ENCODE measurements at places on chromosomes 6 and 20. TPM values are rescaled to one million over a fixed set of nuclear protein-coding genes. Genes with fewer than 3 reads are reported as not detected.

EBF4 gene
- total RNA-seq = 3.0 TPM

DNA sequence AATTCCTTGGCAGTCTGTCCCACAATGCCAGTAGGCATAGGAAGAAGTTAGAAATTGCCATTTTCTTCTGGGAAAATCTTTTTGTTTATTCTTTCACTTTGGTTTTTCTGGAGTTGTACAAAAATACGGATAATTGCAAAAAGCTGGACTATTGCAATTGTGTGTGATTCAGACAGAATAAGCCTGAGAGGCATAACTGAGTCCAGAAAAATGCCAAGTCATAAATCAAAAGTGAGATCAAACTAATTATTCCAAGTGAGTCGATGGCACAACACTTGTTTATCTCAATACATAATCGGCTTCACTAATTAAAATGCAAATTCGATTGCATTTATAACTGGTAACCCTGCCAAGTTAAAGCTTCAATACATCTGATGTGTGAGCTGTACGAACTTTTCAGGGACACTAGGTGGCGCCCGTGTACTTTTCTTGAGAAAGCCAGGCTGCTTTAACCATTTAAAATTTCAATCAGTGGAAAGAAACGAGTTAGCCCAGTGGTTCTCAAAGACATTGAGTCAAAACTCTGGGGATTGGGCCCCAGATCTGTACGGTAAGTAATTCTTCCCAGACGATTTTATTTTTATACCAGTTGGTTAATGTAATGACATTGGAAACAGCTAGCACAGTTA, 102.6 kb downstream of the LAMP5 start:
- H3K27ac ChIP-seq = no peak overlapping the region
- no peaks in the 10 kb centered on the region for H3K4me1 ChIP-seq

DNA sequence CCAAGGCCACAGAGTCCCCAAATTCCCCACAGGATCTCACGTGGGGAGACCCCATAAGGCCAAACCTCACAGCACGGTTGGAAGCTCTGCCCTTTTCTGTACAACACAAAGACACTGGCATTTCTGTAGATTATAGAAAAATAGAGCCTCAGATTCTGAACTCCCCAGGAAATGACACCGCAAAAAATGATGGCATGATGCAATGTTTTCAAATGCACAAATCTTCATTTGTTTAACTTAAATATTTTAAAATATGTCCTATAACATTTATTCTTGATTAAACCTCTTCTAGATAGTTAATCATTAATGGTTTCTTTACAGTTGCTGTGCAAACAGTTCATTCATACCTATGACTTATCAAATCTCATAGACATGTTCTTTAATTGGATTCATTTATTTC, 33.8 kb downstream of the SIM1 start:
- H3K36me3 ChIP-seq = no peaks in the 10 kb centered on the region
- no peaks in the 10 kb centered on the region for H3K27me3 ChIP-seq
- no peak overlapping the region for H3K4me3 ChIP-seq
- DNase-seq = no peak

- H3K4me1 ChIP-seq = peaks cover 12% of the 10 kb centered on the region
- DNase-seq = no peak
- H3K27ac ChIP-seq = no peak overlapping the region
- no peak overlapping the region for H3K4me3 ChIP-seq
- H3K36me3 ChIP-seq = no peaks in the 10 kb centered on the region
Observed at GRCh38 chr6:37519461-37519860, 19.8 kb upstream of the CCDC167 start.

DNA sequence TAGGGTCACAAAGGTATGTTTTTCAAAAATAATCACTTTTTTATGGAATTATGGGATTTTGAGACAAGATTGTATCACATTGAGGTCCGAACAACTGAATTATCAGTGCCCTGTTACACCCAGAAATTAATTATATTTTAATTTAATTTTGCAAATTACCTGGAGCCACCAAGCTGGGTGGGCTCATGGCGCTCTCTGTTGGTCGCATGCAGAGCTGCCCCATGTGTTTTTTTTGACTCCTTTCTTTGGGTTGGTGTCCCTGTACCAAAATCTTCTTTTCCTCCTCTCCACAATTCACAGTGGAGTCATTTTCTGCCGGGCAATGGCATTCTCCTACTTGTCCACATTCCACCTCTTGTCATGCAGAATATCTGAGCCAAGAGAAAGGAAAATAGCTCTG, 38.9 kb upstream of the FRMD1 start:
- no peaks in the 10 kb centered on the region for H3K4me1 ChIP-seq
- H3K27me3 ChIP-seq = no peaks in the 10 kb centered on the region
- no peaks in the 10 kb centered on the region for H3K36me3 ChIP-seq

- no peak overlapping the region for H3K4me3 ChIP-seq
- H3K36me3 ChIP-seq = peaks cover 1% of the 10 kb centered on the region
- H3K4me1 ChIP-seq = no peaks in the 10 kb centered on the region
- no peaks in the 10 kb centered on the region for H3K27me3 ChIP-seq
Observed at GRCh38 chr20:1932971-1933370, 37.8 kb downstream of the SIRPA start.

DNA sequence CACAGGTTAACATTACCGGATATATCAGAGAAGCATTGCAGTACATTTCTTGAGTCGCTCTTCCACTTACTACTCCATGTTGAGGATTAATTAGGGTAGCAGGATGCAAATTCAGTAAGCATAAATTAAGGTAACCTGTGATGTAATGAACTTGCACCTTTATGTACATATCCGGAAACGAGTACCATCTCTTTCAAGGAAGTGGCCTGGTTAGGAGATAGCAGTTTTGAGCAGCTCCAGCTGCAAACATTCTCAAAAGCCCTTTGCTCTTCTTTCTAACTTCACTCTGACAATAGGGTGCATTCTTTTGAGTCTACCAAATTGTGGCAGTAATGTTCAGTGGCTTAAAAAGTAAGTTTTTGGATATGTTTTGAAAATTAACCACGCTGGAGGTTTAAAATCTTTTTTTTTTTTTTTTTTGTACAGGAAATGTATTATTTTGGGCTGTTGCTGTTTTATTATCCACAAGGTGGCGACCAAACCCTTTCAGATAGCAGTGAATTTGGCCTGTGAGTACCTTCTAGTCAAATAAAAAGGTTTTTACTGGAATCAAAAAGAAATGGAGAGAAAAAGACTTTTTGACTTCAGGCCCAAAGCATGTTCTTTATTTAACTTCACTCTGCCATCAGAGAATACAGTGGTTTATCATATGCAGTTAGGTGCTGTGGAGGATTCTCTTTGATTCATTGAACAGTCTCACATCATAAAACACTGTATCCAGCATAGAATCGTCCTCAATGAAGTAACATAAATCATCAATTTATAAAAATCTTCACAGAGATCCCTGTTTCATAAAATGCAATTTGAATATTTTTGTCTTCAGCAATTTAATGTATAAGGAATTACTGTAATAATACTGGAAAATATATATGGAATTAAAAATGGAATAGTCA, 8.9 kb downstream of the FAM217B start:
- H3K4me3 ChIP-seq = no peak overlapping the region
- H3K36me3 ChIP-seq = peaks cover 5% of the 10 kb centered on the region
- no peaks in the 10 kb centered on the region for H3K27me3 ChIP-seq
- H3K27ac ChIP-seq = no peak overlapping the region
- H3K4me1 ChIP-seq = no peaks in the 10 kb centered on the region

OPN5 gene
- not detected for total RNA-seq

DNA sequence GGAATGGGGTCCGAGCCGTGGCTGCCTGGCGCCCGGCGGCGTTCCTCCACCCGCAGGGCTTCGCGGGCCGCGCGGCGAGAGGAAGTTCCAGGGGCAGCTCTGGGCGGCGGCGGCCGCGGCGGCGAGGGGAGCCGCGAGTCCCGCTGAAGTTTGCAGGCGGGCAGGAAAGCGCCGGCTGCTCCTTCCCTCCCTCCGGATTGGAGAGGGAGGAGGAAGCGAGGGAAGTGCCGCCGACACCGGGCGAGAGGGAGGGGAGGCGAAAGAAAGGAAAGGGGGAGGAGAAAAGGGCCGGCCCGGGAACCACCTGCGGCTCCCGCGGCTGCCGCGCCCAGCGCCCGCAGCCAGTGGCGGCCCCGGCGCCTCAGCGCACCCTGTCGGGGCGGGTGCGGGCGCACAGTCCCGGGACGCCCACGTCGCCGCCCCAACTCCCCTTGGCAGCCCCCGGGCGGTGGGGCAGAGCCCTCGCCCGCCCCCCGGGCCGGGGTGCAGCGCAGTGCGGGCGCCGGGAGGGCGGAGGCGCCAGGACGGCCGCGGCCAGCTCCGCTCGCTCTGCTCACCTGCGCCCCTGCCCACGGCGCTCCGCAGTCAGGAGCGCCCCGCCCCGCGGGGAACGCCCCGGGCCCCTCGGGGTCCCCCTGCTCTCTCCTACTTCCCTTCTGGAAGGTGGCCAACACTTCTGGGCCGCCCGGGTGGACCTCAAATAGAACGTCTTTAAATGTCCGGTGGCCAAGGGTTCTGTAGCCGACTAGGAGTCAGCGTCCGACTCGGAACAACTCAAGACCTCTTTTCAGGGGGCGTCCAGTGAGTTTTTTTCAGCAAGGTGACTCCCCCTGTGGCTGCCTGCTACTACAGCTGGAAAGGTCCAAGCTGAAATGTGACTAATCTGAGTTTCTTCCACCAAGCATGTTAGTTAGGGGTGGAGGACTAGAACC, 80.3 kb upstream of the CCDC28A start:
- peak overlapping the region; percentile 46 for H3K27ac ChIP-seq
- peak overlapping the region; percentile 75 for H3K4me3 ChIP-seq
- peaks cover 25% of the 10 kb centered on the region for H3K4me1 ChIP-seq
- no peaks in the 10 kb centered on the region for H3K27me3 ChIP-seq

- H3K4me3 ChIP-seq = no peak overlapping the region
- H3K36me3 ChIP-seq = no peaks in the 10 kb centered on the region
- DNase-seq = no peak
- no peak overlapping the region for H3K27ac ChIP-seq
- H3K27me3 ChIP-seq = no peaks in the 10 kb centered on the region
- no peaks in the 10 kb centered on the region for H3K4me1 ChIP-seq
Observed at GRCh38 chr20:15111654-15112053, 774.2 kb upstream of the FLRT3 start.

DNA sequence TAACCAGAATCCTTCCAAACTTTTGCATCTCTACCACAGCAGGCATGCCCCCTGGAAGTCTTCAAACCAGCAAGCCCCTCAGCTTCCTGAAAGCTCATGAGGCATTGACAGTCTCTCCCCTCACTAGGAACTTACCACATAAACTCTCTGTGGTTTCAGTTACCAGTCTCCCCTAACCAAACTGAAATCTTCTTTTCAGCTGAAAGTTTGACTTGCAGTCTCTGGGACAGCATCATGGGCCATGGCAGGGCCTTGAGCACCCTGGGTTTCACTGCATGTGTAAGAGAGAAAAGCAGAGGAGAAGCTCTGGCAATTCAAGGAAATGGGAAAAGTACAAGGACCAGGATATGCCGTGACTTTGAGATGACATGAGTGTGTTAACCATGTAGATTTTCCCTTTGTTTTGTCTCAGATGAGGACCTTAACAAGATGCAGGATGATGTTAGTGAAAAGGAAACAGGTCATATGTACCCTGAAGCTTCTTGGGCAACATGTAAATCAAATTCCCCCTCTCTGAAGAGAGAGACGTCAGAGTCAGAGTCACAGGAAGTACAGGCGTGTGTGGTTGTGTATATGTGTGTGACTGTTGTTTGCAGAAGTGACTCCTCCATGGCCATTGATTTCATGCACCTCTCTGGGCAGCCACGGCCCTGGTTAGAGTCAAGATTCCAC, 106.3 kb downstream of the TNFRSF21 start:
- no peaks in the 10 kb centered on the region for H3K27me3 ChIP-seq
- H3K27ac ChIP-seq = no peak overlapping the region
- H3K4me1 ChIP-seq = no peaks in the 10 kb centered on the region
- no peak overlapping the region for H3K4me3 ChIP-seq

DNA sequence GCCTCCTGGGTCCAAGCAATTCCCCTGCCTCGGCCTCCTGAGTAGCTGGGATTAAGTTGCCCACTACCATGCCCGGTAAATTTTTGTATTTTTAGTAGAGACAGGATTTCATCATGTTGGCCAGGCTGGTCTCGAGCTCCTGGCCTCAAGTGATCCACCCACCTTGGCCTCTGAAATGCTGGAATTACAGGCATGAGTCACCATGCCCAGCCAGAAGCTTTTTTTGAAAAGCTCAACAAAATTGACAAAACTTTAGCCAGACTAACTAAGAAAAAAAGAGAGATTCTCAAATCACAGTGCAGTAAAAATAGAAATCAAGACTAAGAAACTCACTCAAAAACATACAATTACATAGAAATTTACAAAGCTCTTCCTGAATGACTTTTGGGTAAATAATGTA, 420.6 kb downstream of the COL12A1 start:
- no peak overlapping the region for H3K4me3 ChIP-seq
- peaks cover 2% of the 10 kb centered on the region for H3K27me3 ChIP-seq
- no peak for DNase-seq
- no peaks in the 10 kb centered on the region for H3K36me3 ChIP-seq
- no peak overlapping the region for H3K27ac ChIP-seq

DNA sequence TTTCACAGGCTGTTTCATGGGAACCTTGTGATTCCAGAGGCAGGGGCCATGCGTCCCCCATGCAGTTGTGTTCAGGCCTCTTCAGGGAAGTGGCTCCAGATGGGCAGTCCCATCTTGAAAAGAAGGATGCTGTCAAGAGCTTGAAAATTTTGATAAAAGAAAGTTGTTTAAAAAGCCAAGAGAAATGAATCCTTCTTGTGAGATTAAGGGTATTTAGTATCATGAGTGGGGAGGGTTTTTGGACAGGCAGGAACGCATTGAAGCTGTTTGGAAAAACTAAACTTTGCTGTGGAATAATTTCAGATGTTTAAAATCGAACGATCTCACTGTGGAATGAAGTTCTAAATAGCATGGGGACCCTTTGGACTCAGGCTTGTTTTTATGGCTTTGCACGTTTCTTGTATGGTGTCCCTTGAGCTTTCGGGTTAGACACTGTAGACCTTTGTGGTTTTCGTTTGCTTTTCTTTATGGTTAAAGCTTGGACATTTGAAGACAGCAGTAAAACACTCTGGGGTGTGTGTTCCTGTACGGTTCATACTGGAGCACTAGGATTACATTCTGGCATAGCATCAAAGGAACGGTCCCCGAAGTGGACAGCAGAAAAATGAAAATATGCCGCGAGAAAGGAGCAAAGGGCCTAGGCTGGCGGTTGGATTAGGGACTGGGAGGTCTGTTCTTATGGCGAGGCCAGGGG, 18.2 kb downstream of the KIF25 start:
- no peak overlapping the region for H3K27ac ChIP-seq
- no peak overlapping the region for H3K4me3 ChIP-seq
- H3K27me3 ChIP-seq = peaks cover 3% of the 10 kb centered on the region
- no peak for DNase-seq
- H3K36me3 ChIP-seq = no peaks in the 10 kb centered on the region

- H3K27ac ChIP-seq = no peak overlapping the region
- DNase-seq = no peak
- H3K36me3 ChIP-seq = no peaks in the 10 kb centered on the region
- H3K27me3 ChIP-seq = no peaks in the 10 kb centered on the region
- no peaks in the 10 kb centered on the region for H3K4me1 ChIP-seq
Observed at GRCh38 chr20:44302026-44302669, 8.9 kb downstream of the FITM2 start.

RIPOR3 gene
- total RNA-seq = not detected
